ENCODE measurements at places on chromosomes 3 and 15.

GRCh38 chr3:83140983-83141382 lies 1379.5 kb upstream of the GBE1 start:
- no peak for DNase-seq

- DNase-seq: no peak
Measured at GRCh38 chr15:59124261-59124660, 19.3 kb downstream of the CCNB2 start.

- peak; percentile 19 for DNase-seq
Measured at GRCh38 chr3:42376344-42376798, 34.0 kb downstream of the LYZL4 start.

DNA sequence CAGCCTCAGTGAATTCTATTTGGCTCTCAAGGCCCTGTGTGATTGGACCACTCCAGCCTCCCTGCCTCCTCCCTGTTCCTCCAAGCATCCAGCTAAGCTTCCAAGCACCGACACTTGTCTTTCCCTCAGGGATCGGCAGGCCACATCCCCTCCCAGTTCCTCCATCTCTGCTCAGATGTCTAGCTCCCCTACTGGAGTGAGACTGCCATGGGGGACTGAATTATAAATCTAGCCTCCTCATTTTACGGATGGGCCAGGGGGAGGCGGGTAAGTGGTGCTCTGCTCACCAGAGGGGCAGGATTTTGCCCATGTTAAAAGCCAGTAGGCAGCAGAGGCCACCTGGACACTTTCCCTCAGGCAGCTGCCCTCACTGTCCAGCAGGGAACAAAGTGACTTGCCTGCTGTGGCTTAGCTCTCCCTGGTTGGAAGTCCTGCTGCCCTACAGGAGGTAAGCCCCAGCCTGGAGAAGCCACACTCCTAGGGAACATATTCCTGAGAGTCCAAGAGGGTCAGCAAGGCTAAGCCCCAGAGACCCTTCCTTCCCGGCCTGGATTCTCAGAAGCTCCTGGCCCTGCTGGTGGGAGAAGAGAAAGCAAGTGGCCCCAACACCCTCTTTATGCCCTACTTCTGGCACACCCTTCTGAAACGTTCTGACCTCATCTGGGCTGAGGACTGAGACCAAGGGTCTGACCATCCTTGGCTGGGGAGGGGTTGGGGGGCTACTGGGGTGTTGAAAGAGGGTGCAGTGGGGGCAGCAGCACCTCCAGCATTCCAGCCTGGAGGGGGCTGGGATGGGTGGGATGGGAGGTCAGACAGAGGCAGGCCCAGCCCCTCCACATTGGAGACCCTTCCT lies 9.1 kb upstream of the HHATL start:
- DNase-seq: no peak

GRCh38 chr3:197025736-197026480 lies 3.7 kb downstream of the MELTF start:
- DNase-seq: no peak

- no peak for DNase-seq
Measured at GRCh38 chr15:76158226-76158625, 98.4 kb downstream of the TMEM266 start.

DNA sequence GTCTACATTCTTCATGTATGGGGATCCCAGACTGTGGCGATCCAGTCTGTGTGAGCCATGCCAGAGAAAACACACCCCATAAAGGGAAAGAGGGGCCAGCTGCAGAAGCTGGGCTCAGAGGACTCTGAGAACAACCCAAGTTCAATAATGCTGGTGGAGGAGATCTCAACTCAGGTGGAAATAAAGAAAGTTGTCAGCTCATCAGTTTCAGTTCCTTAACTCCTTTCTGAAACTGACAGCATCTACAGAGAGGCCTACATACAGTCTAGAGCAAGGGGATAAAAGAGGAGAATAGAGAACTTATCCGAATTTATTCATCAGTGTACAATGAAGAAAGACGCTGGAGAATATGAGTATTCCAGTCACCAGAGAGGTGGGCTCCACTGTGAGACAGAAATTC lies 77.0 kb downstream of the NTRK3 start:
- no peak for DNase-seq

All from prostate gland (tissue), 2 donors.